ENCODE measurements at places on chromosomes 7 and 10.

DNA sequence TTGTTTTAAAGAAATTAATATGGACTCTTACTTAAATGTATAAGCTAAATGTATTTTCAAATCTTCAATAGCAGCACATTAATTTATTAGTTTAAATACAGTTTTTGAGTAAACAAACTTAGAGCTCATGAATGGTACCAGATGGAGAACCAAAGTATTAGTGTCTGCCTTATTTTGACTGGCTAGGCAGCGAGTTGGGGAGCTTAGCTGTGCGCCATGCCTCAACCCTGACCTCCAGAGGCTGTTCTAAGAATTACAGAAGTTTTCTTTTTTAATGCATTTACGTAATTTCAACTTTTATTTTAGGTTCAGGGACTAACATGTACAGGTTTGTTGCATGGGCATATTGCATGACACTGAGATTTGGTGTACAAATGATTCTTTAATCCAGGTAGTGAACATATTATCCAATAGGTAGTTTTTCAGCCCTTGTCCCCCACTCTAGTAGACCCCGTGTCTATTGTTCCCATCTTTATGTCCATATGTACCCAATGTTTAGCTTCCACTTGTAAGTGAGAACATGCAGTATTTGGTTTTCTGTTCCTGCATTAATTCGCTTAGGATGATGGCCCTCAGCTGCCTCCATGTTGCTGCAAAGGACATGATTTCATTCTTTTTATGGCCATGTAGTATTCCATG is 166.8 kb downstream of the IQUB start:
- DNase-seq, result peak; percentile 80

DNA sequence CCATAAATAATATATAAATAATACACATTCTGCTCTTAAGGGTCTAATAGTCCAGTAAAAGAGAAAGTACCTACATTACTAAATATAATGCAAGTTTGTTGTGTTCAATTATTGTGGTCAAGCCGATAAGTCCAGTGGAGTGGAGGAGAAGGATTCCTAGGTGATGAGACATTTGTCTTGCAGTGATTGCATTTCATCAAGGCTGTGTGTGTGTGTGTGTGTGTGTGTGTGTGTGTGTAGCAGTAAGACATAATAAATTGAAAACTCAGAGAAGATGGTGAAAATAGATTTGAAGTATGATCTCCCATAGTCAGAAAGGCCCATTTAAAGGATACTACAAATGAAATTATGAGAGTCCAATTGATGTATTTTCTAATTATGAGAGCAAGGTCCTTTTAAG is 192.5 kb upstream of the SEMA3C start:
- DNase-seq, result no peak

GRCh38 chr10:101797403-101798059 is 14.3 kb upstream of the NPM3 start:
- DNase-seq, result no peak

- DNase-seq, result no peak
Measured at GRCh38 chr10:127408733-127409132, 140.4 kb upstream of the NPS start.

- DNase-seq, result no peak
Measured at GRCh38 chr7:71016401-71016800, 115.5 kb upstream of the GALNT17 start.

- no peak for DNase-seq
Measured at GRCh38 chr7:116328161-116328560, 117.8 kb downstream of the TES start.

DNA sequence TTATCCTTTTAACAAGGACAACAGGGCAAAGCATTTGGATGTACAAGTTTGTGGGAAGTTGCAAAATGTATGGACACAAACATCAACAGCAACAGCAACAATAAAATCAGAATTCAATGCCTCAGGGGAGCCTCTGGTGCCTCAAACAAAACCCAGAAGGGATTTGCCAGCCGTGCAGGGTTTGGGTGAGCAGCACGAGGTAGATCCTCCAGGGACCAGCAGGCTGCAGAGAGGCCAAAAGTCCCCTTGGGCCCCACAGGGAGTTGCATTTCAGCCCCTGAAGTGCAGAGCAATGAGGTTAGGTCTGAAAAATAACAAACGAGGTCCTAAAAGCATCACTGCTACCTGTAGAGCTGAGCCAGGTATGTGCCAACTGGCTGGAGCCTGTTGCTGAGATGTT is 51.7 kb upstream of the CPXM2 start:
- DNase-seq, result no peak

DNA sequence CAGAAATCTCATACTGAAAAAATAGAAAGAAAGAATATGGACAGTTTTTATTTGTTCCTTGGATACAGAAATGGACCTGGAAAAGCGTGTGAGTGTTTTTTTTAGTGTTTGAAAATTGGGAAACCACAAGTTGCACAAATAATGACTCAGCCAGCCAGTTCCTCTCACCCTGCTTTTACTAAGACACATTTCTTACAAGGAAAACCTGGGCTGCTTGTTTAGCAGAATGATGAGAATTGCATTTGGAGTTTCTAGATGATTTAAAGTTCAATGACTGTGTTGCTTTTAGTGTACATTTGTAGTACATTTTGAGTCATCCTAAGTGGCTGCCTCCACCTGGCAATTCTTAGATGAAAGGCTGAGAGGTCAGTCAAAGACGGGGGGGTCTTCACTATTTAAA is 218.7 kb downstream of the ABCA13 start:
- DNase-seq, result peak; percentile 54

- no peak for DNase-seq
Measured at GRCh38 chr10:13448216-13448615, 80.6 kb downstream of the BEND7 start.

- DNase-seq, result no peak
Measured at GRCh38 chr7:14861456-14861855, 41.1 kb downstream of the DGKB start.

- peak; percentile 9 for DNase-seq
Measured at GRCh38 chr10:121947343-121948330, 19.8 kb upstream of the ATE1 start.

- DNase-seq, result peak; percentile 88
Measured at GRCh38 chr7:8433477-8434289, at the start of gene NXPH1. Gene NXPH1 (plus strand): TSS chr7:8433609.

DNA sequence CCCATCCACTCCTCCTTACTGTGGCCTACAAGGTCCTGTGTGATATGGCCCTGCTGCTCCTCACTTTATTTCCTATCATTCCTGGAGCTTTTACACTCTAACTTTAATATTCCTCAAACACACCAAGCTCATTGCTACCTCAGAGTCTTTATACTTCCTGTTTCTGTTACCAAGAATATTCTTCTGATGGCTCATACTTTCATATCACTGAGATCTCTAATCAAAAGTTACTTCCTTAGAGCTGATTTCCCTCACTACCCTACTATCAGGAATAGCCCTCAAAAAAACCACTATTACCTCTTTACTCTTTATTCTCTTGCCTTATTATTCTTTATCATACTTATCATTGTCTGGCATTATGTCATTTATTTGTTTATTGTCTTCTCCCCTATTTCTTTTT is 5.8 kb upstream of the PPP3CB start:
- DNase-seq, result no peak

DNA sequence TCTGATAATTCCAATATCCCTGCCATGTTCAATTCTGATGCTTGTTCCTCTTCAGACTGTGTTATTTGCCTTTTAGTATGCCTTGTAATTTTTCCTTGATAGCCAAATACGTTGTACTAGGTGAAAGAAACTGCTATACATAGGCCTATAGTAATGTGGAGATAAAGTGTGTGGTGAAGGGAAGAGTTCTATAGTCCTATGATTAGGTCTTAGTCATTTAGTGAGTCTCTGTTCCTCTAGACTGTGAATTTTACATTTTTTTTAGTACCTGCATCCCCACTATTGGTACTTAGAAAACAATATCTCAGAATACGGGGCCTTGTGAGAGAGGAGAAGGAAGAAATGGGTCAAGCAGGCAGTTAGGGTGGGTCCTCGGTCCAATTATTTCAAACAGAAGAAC is 59.6 kb upstream of the SEMA3E start:
- no peak for DNase-seq

GRCh38 chr7:367351-367901 is 77.5 kb downstream of the FOXL3 start:
- no peak for DNase-seq

DNA sequence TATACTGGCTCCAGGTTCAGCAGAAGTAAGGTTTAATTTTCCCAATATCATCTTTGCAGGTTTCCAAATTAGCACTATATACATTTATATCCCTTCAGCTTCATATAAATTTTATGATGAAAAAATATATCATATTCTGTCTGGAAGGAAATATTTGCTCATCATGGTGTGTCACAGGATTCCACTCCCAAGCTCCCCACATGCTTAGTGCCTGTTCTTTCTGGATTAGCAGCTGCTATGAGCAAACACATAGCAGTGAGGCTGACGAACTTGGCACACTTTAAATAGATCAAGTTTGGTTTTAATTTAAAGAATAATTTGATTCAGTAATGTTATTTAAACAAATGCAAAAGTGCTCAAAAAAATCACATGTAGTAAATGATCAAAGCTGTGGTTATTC is 251.9 kb downstream of the AGMO start:
- no peak for DNase-seq

- DNase-seq, result no peak
Measured at GRCh38 chr10:61411706-61412105, 41.5 kb downstream of the TMEM26 start.

GRCh38 chr10:131081786-131082185 is 229.7 kb downstream of the TCERG1L start:
- no peak for DNase-seq

DNA sequence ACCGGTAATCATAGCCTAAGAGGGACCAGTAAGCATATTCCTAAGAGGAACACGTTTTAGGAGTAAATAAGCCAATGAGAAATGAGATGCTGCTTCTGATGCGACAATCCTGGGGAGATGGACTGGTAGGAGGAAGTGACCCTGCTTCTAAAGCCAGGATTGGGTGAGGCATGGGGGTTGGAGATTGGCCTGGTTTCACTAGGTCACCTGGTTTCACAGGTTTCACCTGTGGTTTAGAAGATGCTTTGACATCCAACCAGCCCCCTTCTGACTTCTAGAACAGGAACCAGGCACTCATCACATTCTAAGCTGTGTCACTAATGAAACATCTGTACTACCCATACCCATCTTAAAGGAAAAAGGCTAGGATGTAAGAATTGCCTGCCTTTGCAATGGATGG is 53.0 kb upstream of the BAMBI start:
- DNase-seq, result peak; percentile 36

DNA sequence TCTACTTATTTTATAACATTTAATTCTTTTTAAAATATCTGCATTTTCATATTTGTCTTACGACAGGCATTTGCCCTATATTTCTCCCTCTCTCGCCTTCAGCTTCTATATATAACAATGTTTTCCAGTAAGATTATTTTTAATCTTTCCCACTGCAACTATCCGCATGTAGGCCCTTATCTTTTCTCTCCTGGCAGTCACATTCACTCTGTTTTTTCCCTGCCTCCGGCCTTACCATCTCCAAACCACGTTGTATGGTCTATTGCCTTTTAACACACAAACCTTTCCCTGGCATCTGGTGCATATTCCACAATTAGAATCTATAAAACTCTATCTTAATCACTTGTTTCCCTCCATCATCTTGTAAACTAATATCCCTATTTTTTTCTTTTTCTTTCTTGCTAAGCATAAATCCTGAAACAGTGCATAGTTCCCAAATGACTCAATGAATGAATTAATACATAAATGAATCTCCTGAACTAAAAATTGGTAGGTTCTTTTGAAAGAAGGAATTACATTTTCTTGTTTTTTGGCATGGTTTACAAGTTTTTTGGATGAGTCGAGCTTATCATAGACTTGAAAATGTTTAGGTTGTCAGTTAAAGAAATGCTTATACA is 173.2 kb downstream of the SEMA3A start:
- DNase-seq, result peak; percentile 12

DNA sequence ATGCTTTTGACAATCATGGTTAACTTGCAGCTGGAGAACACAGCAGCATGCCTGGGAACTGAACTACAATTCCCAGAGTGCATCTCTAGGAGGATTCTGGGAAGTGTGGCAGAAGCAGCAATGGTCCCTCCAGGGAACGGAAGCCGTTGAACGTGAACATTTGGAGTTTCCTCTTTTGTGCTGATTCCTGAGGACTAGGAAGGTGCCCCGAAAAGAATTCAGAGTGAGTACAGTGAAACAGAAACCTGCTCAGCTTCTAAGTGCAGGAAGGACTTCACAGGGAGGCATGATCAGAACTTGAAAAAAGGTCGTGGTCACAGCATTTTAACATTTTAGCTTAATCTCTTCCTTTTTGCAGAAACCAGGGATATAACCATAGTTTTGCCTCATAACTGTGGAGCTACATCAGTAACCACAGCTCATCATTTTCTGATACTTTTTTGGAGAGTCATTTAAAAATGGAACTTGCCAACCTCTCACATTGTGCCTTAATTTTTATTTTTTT is at the start of gene NUDT13:
Gene NUDT13 (plus strand): TSS at position 111 of the 505 bp plus-strand sequence. CDS start 3,911 bp downstream, outside the sequence.
- peak; percentile 92 for DNase-seq

GRCh38 chr10:116184512-116184794 is 88.6 kb downstream of the GFRA1 start:
- no peak for DNase-seq

- DNase-seq, result no peak
Measured at GRCh38 chr7:99767662-99768061, 16.3 kb downstream of the CYP3A4 start.

DNA sequence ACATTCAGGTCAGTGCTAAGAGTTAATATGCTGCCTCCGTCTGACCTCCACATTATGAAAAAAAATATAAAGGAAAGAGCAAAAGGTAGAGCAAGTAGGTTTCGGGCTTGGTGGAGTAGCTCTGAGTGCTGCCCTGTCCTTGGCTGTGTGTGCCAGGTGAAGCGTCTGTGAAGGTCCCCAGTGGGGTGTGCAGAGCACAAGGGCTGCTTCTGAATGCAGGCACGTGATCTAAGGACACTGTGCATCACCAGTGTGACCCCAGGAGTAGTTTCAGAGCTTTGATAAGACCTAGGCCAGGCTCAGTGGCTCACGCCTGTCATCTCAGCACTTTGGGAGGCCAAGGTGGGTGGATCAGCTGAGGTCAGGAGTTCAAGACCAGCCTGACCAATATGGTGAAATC is 36.0 kb downstream of the KLF6 start:
- no peak for DNase-seq

- no peak for DNase-seq
Measured at GRCh38 chr7:12635830-12636229, 51.6 kb upstream of the ARL4A start.

DNA sequence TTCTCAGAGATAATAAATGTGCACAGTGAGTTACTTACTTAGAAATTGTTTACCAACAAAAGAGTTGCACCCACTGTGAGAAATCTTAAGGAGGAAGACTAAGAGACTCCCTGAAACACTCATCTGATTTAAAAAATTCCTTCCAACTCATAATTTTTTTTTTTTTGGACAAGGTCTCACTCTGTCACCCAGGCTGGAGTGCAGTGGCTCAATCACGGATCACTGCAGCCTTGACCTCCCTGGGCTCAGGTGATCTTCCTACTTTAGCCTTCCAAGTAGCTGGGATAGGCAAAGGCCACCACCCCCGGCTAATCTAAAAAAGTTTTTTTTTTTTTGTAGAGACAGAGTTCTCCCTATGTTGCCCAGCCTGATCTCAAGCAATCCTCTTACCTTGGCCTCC is 36.0 kb downstream of the MALSU1 start:
- DNase-seq, result peak; percentile 24

GRCh38 chr10:33532901-33533300 is 198.4 kb upstream of the NRP1 start:
- no peak for DNase-seq

- peak; percentile 36 for DNase-seq
Measured at GRCh38 chr7:79217468-79217867, 236.0 kb downstream of the MAGI2 start.

GRCh38 chr7:36064676-36065075 is 88.4 kb upstream of the EEPD1 start:
- no peak for DNase-seq

- no peak for DNase-seq
Measured at GRCh38 chr7:157668884-157669767, 332.3 kb downstream of the DNAJB6 start.

- DNase-seq, result no peak
Measured at GRCh38 chr10:54124209-54124885, 676.7 kb downstream of the PCDH15 start.

Measured in DMS53 (cell line).